ENCODE measurements at places on chromosomes 13 and 19. TPM values are rescaled to one million over a fixed set of nuclear protein-coding genes. Genes with fewer than 3 reads are reported as not detected.

DNA sequence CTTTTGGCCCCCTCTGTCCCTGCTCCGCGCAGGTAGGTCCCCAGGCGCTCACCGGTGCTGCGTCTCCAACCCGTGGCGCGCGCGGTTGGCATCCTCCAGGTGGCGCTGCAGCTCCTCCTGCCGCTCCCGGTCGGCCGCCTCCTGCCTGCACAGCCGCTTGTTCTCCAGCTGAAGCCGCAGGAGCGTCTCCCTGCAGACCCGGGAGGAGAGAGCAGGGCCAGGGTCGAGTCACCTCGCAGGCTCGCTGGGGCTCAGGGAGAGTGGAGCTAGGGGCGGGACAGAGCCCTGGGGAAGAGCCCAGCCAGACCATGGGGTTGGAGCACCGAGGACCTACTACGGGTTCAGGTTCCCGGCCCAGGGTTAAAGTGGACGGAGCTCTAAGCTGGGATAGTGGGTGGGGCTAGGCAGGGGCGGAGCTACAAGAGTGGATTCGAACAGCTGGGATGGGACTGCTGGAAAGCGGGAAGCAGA is 9.3 kb downstream of the HOOK2 start:
- H3K4me1 ChIP-seq: 0 out of 2 replicates have a peak, but pooled peaks cover 4% of the 10 kb centered on the region
- DNase-seq: peak; percentile 76
- H3K36me3 ChIP-seq: no peaks in the 10 kb centered on the region
- no peaks in the 10 kb centered on the region for H3K27me3 ChIP-seq
- peak overlapping the region; percentile 60 for H3K4me3 ChIP-seq
- peak overlapping the region; percentile 50 for H3K27ac ChIP-seq

DNA sequence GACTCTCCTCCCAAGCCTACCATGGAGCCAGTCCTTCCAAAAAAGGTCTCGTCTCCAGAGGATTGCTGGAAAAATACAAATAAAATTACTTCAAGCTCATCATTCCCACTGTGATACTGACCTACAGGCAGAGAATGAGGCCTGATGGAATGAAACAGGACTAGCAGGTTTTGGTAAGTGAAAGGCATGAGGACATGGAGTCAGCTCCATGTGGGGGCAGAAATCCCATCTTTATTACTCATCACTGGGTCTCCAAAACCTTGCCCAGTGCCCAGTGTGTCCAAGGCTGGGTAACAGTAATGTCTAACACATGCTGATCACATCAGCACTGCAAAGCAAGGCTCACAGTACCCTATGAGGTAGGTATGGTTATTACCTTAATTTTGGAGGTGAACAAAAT is 235.4 kb downstream of the DNAJC15 start:
- H3K27me3 ChIP-seq: no peaks in the 10 kb centered on the region
- no peak for DNase-seq
- no peak overlapping the region for H3K4me3 ChIP-seq
- H3K36me3 ChIP-seq: no peaks in the 10 kb centered on the region
- no peaks in the 10 kb centered on the region for H3K4me1 ChIP-seq
- no peak overlapping the region for H3K27ac ChIP-seq

DNA sequence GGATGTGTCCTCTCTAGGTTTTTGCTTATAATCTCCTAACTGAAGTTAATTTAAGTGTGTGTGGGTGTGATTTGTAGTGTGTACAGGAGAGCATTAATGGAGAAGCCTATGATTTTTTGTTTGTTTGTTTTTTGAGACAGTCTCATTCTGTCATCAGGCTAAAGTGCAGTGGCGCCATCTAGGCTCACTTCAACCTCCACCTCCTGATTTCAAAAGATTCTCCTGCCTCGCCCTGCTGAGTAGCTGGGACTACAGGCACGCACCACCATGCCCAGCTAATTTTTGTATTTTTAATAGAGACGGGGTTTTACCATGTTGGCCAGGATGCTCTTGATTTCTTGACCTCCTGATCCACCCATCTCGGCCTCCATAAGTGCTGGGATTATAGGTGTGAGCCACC is 20.6 kb downstream of the ZNF701 start:
- no peaks in the 10 kb centered on the region for H3K36me3 ChIP-seq
- no peak for DNase-seq
- no peaks in the 10 kb centered on the region for H3K27me3 ChIP-seq
- no peak overlapping the region for H3K4me3 ChIP-seq
- no peak overlapping the region for H3K27ac ChIP-seq

- no peak overlapping the region for H3K4me3 ChIP-seq
- no peak for DNase-seq
- H3K36me3 ChIP-seq: no peaks in the 10 kb centered on the region
- H3K27ac ChIP-seq: no peak overlapping the region
- no peaks in the 10 kb centered on the region for H3K27me3 ChIP-seq
- H3K4me1 ChIP-seq: no peaks in the 10 kb centered on the region
Observed at GRCh38 chr13:110047496-110047895, 259.5 kb downstream of the COL4A1 start.

GRCh38 chr19:58551123-58551497 is 3.8 kb downstream of the CHMP2A start:
- no peaks in the 10 kb centered on the region for H3K27me3 ChIP-seq
- H3K4me1 ChIP-seq: peaks cover 34% of the 10 kb centered on the region
- no peak overlapping the region for H3K4me3 ChIP-seq
- H3K36me3 ChIP-seq: peaks cover 37% of the 10 kb centered on the region
- DNase-seq: no peak

ZNF430 gene
- total RNA-seq: 9.7 TPM

MBNL2 gene
- 48.1 TPM for total RNA-seq

Data from HepG2 (cell line).